Natural killer cell treated with Interleukin-12 subunit alpha and Interleukin-12 subunit beta and Interleukin-15 and Interleukin-18, amount 100 ng/mL, for 72 hours (primary cell): ENCODE measurements at places on chromosomes 4 and X. TPM values are rescaled to one million over a fixed set of nuclear protein-coding genes. Genes with fewer than 3 reads are reported as not detected.

Gene TLL1
- total RNA-seq = 0.31 TPM

Gene PSAPL1
- total RNA-seq = not detected

Gene SYTL5
- total RNA-seq = not detected

Gene OTUD6A
- not detected for total RNA-seq

Gene RAB9B
- 0.45 TPM for total RNA-seq

Gene GAB1
- 2.0 TPM for total RNA-seq

Gene EVC2
- total RNA-seq = 0.12 TPM

Gene TRIML2
- total RNA-seq = not detected

GRCh38 chr4:41933997-41934503 lies 1.2 kb upstream of the TMEM33 start:
- DNase-seq = no peak

GRCh38 chrX:132114607-132115006 lies 13.2 kb downstream of the FRMD7 start:
- DNase-seq = no peak

GRCh38 chrX:1903236-1903935 lies 288.5 kb downstream of the ASMT start:
- DNase-seq = no peak

DNA sequence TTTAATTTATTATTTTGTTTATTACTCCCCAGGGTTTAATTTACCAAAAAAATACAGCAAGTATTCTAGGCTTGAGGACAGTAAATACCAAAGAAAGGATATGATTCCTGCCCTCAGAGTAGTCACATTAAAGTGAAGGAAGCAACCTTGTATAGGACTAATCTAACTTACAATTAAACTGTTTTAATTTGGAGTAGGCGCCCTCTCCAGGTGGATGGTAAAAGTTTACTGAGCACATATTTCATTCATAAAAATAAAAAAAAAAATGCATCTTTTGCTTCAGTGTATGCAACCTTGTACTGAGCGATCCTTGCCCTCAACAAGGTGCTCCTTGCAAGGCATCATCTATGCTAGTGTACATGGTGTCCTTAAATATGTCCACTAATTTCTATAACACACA lies 72.0 kb upstream of the MAGEB16 start:
- DNase-seq = no peak

DNA sequence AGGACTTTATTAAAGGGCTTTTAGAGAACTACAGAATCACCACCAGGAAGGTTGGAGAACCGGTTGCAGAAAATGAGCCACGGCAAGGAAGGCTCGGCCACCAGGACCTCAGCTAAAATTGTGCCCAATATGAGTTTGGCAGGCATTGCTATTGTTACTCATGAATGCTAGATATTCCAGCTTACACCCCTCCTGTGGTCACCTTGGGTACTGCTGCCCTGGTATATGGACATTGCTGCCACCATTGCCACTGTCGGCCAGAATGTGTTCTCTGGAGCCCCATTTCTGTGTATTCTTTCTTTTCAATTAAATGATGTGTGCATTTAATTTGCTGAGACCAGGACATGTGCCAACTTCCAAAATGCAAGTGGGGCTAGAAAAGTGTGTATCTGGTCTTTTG lies 626.7 kb upstream of the BOD1L1 start:
- DNase-seq = no peak

- DNase-seq = no peak
Measured at GRCh38 chrX:133045986-133046385, 50.9 kb downstream of the USP26 start.

GRCh38 chr4:167893531-167893930 lies 198.8 kb upstream of the ANXA10 start:
- no peak for DNase-seq

DNA sequence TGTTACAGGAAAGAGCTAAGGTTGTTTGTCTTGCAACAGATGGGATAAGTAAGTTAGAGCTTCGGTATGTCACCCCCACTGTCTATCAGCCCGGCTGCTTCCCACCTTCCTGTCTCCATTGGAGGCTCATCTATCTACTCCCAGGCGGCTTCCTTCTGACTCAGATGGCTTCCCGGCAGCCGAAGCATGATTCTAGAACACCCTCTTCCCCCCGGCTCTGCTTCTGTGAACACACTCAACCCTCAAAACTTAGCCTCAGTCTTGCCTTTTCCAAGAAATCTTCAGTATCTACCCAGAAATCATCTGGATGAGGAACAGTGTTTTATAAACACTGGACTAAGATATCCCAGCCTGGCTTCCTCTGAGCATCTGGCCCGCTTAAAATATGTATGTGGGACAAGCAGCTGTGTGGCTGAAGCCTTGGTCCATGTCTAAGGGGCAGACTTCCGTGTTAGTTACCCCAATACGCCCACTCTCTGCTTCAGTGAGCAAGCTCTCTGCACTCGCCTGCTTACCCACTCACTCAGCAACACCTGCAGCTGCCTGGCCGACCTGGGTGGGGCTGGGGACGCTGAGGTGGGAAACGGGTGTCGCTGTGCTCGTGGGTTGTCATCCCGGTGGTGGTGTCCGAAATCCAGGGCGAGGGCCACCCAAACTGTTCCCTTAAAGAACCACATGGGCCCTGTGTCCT lies 12.0 kb upstream of the SLC2A9 start:
- DNase-seq = no peak

DNA sequence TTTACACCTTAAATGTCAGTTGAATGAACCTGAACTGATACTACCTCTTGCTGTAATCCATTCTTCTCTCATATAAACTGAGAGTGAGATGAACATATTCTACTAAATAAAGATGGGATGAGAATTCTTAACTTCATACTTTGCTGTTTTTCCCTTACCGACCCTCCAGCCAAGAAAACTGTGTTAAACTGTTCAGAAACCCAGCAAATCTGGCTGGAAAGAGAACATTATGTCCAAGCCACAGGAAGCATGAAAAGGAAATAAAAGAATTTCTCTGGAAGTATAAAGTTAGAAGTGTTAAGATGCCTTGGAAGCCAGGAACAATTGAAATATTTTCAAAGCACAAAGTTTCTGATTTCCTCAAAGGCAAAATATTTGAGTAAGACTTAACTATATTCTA lies 22.9 kb downstream of the NPY1R start:
- DNase-seq = no peak

DNA sequence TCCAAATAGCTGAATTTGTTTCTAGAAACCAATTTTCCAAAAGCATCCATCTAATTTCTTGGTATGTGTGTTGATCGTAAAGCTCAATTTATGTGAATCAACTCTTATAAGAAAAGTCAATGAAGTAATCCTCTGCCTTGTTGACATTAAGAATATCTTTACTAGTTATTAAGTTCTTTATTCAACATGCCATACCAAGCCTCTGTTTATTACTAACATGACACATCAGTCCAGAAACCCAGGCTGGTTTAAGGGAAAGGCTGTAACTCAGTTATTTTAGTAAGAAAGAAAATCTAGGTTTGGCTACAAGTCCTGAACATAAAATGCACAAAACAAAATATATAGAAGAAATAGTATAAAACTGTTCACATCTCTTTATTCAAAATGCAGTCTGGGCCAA lies 48.0 kb downstream of the KLHL34 start:
- DNase-seq = no peak

- no peak for DNase-seq
Measured at GRCh38 chrX:109345856-109346255, 136.0 kb downstream of the GUCY2F start.

DNA sequence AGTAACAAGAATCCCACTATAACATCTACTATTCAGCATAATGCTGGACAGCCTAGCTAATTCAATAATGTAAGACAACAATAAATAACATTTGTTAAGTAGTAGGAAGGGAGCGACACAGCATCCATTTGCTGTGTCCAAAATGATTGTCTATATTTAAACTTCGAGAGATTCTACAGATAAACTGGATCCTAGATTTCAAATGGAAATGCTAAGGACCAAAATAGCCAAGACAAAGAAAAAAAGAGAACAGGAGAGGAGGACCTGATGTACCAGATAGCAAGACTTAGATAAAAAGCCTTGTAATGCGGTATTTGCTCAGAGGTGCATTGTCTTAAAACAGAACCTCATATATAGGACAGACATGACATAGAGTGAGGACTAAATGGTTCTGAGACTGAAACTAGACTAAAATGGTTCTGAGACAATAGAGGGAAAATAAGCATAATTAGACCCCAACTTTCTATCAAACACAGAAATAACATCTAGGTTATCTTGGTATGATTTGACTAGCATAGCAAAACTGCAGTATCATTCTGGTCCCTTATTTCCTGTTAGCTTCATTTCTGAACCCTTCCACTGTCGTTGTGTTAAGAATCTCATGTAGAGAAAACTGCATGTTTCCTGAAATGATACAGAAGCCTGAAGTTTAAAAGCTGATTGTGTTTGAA lies 3.8 kb downstream of the HPGDS start:
- DNase-seq = no peak

DNA sequence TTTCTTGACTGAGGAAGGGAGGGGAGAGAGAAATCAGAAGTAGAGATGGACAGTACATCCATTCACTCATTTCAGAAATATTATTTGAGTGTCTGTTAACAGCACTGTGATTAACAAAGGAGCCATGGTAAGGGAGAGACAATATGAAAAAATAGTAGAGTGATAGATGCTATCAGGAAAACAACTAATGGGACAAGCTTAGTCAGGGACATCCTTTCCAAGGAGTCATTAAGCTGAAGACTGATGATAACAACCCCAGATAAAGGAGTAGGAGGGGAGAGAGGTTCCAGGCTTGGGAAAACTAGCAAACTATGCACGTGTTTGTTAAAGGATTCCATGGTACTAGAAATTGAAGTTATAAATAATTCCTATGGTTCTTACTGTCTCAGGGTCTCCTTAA lies 122.2 kb downstream of the CBR4 start:
- DNase-seq = no peak

- DNase-seq = no peak
Measured at GRCh38 chr4:78534286-78534955, 17.1 kb upstream of the ANXA3 start.

DNA sequence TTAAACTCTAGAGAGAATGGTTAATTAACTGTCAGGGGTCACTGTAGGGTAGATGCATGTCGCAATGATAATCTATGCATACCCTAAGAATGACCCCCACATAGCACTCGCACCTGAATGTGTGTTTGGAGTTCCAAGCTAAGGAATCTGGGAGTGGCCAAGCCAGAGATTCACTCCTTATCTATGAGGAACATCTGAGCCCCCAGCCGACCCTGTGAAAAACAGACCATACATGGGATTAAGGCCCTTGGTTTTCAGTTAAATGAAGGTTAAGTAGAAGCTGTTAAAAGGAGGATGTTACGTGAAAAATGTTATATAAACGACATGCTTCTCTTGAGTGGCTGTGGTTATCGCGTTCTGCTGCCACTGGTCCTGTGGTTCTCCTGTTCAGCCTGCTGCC lies 147.2 kb downstream of the RELL1 start:
- DNase-seq = no peak

GRCh38 chrX:150049647-150050046 lies 111.4 kb upstream of the EOLA2 start:
- no peak for DNase-seq

DNA sequence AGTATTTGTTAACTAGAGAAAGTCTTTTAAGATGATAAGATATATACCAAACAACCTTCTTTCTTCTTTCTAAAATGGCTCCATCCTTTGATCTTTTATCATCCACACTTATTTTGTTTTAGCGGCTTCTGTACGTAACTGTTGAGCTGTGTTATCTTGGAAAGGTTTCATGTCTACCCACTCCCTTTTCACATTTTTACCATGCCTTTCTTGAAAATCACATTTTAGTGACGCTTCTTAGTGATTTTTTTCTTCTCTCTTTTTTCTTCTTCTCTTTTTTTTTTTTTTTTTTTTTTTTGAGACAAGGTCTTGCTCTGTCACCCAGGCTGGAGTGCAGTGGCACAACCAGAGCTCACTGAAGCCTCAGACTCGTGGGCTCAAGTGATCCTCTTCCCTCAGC lies 135.1 kb downstream of the CHIC2 start:
- DNase-seq = no peak

GRCh38 chr4:71188156-71188640 lies 150.6 kb upstream of the SLC4A4 start:
- DNase-seq = no peak

DNA sequence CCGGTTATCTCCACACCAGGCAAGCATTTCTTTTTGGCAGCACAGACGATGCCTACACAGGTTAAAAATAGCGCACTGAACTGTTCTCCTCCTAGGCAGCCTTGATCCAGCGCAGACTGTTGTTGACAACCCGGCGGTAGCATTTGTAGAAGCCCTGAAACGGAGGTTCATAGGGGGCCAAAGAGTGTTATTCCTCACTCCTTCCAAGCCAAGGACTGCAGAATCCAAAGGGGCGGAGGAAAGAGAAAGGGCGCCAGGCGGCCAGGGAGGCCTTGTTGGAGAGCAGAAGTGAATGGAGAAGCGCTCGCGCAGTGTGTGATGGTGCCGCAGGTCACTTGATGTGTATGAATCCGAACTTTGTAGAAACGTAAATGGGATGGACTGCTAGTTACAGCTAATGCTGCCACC lies 82.7 kb downstream of the TENM3 start:
- DNase-seq = no peak

- DNase-seq = no peak
Measured at GRCh38 chrX:134865682-134866255, 125.0 kb upstream of the SMIM10 start.

DNA sequence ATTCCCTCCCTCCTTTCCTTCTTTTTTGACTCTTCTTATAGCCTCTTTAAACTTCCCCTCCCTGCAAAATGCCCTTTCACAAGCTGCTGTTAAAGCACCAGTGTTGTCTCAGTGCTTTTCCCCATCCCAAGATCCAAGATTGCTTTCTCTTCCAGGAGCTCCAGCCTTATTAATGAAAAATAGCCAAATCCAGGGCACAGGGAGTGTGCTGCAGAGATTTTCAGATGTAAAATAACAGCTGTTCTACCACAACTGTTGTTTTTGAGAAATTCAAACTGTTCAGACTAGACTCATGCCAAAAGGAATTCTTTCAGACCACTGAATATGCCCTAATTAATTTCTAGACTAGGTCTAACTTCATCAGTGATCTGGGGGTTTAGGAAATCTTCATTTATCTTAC lies 47.0 kb upstream of the GPC3 start:
- DNase-seq = no peak

DNA sequence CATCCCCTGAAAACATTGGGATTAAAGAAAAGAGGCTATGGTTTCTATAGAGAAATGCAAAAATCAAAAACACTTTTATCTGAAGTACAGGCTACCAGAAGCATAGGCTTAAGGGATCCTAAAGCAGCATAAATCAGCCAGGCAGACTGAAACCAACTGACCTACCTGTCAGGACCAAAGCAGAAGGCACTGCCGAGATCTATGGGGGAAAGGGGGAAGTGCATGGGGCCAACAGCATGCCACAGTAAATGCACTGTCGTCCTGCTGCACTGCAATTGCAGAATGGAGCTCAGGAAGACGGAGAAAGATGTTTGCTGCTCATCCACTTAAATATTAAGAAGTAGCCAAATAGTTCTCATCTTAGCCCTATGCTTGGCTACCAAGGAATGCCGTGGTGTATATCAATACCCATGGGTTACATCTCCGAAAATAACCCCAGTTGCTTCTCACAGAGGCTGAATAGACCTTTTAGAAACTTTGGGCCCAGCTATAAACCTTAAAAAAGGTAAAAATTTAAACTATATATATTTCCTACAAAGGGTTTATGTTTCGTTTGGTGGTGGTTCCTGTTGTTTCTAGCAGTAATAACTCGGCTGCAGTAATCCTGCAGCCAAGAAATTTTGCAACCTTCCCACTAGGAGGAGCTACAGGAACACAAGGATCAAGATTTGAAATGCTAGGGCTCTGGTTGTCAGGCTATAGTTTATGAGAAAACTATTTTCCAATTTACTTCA lies 312.2 kb upstream of the DIAPH2 start:
- DNase-seq = no peak
